ENCODE measurements at places on chromosomes 2 and 18.

- no peak for DNase-seq
Measured at GRCh38 chr18:11989174-11989573, 7.9 kb downstream of the IMPA2 start.

GRCh38 chr18:3044931-3045698, 32.2 kb upstream of the LPIN2 start:
- no peak for DNase-seq

GRCh38 chr2:221553333-221553732, 18.8 kb downstream of the EPHA4 start:
- no peak for DNase-seq

DNA sequence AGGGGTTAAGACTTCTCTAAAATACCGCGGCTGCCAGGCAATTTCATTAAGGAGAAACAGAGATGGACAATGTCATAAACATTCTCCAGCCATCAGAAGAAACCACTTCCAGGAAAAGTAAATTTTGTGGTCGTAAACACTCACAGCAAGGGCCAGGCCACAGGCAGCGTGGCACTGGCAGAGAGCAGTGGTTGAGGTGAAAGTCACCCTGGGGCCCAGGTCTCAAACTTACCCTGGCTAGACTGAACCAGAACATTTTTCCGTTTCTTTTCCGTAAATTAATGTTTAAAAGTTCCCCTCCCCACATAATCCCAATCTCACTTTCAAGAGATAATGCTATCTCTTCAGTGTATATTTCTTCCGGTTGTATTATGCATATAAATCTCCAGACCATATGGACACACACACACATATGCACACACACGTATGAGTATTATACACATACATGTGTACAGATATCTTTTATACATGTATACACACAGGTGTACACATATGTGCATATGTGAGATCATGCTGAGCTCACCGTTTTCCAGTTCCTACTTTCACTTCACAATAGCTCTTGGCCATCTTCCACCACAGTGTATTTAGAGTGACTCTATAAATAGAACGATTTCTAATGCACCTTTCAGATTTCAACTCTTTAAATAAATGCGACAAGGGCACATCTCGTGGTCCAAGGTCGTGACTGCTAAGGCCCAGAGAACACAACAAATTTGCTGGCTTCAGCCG, 90.1 kb downstream of the MALT1 start:
- no peak for DNase-seq

DNA sequence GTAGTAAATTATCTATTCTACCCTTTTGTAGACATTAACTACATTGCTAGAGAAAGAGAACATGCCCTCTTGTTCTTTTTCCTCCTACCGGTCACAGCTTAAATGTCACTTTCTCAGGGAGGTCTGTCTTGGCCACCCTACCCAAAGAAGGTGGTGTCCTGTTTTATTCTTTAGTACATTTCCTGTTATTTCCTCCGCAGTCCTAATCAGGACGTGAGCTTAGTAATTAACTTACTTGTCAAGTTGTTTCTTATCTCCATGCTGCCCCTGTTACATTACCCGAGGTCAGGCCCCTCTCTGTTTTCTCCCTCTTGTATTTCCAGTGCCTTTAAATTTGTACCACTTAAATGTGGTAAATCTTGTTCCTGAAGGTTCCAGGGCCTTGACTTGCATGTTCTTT, 73.7 kb upstream of the RMDN2 start:
- DNase-seq: no peak

DNA sequence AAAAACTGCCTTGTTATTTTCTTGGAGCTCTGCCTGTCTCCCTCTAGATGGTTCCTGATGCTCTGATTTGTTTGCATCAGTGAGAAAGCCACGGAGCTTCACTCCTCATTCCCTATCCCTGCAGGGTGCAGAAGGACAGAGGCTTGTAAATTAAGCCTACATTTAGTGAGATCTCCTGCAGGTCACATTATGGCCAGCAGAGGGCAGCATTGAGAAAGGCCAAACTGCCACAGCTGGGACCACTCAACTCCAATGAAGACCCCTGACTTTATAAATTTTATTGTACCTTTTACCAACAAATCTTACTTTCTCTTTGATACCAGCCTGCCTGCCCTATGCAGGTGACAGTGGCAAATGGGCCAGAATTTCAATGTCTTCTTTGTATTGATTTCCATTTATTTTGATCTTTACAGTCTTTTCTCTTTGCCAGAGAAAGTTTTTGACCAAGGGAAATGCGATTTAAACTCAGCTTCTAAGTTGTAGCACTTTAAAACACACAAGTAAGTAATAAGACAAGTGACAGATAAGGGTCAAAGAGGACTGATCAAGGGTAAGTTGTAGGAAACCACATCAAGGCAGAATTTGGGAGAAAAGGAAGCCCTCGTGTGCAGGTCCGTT, 1029.1 kb upstream of the KLHL29 start:
- DNase-seq: peak; percentile 4

- no peak for DNase-seq
Measured at GRCh38 chr2:163741435-163741834, 5.6 kb upstream of the FIGN start.

Measured in stimulated activated CD4-positive, alpha-beta T cell treated with anti-CD3 and anti-CD28 coated beads, Interleukin-4, amount 100 ng/mL, for 48 hours (primary cell).